HS-27A (cell line): ENCODE measurements at places on chromosomes 13 and 19.

DNA sequence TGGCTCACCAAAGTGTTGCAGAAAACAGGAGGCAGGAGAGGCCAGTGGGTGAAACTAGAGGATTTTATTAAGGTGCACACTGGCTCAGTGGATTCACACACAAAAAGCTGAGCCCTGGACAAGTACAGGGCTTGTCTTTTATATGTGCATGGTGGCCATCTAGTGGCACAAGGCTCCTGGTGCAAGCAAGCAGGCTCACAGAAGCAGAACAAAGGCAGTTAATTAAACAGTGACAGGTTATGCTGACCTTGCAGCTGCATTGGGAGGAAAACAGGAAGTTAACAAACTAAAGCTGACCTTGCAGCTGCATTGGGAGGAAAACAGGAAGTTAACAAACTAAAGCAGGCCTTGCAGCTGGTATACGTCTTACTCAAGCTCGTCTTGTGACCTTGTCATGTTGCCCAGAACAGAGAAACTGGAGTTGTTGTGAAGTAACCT, 65.3 kb upstream of the ZNF681 start:
- no peak for DNase-seq

DNA sequence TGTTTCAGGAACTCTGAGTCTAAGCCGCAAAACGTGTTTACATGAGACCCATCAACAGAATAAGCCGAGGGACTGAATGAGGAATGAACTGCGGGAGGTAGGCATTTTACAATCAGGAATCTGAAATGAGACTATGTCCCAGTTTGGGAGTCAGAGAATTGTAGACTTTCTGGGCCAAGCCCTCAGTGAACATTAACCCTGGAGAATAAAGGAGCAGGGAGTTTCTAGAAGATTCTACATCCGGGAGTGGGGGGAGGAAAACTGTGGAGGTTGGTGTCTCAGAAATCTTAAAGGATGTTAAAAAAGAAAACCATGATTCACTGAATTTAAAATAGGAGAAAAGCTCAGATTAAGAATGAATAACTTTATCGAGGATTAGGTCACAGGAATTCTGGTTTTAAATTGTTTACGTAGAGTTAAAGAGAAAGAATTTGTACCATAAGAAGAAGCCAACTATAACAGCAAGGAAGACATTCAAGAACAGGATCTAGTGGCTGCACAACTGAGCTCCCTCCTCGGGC, 18.5 kb downstream of the RFX2 start:
- no peak for DNase-seq

DNA sequence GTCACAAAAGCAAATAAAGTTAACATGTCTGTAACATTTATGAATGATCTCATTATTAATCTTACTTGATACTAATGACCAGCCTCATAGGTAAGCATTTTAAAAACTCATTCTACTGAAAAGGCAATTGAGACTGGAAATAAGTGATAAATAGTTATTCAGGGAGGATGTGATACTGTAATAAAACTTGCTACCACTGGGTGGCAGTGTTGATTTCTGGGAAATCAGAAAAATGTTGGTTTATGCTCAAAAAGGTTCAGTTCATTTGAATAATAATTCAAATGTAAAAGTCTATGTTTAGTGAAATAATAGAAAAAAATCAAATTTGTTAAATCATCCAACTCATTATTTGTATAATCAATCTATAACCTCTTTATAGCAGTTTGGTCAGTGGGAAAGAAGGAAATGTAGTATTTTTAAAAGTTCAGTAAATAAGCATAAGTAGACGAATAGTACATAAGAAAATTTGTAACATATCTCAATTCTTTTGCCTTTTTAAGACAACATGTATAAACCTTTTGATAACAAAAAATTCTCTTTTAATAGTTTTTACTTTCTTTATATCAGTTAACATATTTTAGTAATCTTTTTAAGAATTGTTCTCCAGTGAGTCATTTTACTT, 9.6 kb downstream of the ABHD13 start:
- no peak for DNase-seq

GRCh38 chr19:31910224-31910623, 435.2 kb upstream of the ZNF507 start:
- DNase-seq = no peak

- DNase-seq = no peak
These were observed 9.6 kb upstream of the KLF16 start for GRCh38 chr19:1872807-1873523.

DNA sequence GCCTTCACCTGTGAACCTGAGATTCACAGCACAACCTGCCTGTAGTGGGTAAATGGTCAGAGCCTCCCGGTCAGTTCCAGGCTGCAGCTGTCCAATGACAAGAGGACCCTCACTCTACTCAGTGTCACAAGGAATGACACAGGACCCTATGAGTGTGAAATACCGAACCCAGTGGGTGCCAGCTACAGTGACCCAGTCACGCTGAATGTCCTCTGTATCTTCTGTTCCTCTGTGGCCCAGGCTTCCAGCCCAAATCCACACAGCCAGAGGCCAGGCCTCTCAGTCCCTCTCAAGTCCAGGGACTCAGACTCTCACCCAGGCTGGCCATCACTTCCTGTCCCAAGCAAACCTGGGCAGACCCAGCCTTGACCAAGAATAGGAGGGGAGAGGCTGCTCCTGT, 10.8 kb downstream of the CEACAM3 start:
- no peak for DNase-seq

- no peak for DNase-seq
These were observed at the start of gene SERTM1 for GRCh38 chr13:36673838-36674326. SERTM1 (plus strand) TSS chr13:36674020; CDS start chr13:36695079, 21,059 bp downstream.

DNA sequence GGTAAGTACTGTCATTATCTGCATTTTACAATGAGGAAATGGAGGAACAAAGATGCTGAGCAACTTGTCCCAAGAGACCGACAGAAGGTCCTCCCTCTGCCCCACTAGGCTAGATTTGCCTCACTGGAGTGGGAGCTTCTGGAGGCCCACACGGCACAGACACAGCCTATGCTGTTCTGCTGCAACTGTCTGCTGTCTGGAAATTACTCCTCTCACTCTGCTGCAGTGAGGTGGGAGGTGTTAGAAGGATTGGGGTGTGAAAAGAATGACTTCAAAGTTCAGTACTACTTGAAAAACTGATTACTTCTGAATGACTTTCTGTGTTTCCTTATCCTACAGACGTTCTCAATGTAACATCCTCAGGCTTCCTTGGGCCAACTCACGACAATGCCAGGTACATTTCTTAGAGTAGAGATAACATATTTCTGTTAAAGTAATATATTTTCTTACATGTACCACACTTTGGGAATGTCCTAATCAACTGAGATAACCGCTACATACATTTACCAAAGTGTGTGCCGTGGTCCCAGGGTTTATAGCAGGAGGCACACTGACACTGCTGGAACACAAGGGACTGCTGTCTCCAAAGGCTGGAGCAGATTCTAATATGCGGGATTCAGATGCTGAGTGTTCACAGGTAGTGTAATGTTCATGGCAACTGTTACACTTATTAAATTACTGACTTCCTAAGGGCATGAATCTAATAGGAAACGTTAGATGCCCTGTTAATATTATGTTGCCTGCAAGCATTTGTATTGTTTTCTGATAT, 53.5 kb upstream of the WASF3 start:
- DNase-seq = no peak

GRCh38 chr13:89982407-89983095, 1364.9 kb upstream of the MIR17HG start:
- DNase-seq = no peak
